ENCODE measurements at places on chromosomes 1 and 21.

GRCh38 chr1:179081687-179082332 is at the start of gene TOR3A:
Gene TOR3A (plus strand): TSS chr1:179082070. CDS start chr1:179082129, 59 bp downstream.
- peak; percentile 66 for DNase-seq

GRCh38 chr1:27253596-27253995 is 19.2 kb downstream of the WDTC1 start:
- no peak for DNase-seq

DNA sequence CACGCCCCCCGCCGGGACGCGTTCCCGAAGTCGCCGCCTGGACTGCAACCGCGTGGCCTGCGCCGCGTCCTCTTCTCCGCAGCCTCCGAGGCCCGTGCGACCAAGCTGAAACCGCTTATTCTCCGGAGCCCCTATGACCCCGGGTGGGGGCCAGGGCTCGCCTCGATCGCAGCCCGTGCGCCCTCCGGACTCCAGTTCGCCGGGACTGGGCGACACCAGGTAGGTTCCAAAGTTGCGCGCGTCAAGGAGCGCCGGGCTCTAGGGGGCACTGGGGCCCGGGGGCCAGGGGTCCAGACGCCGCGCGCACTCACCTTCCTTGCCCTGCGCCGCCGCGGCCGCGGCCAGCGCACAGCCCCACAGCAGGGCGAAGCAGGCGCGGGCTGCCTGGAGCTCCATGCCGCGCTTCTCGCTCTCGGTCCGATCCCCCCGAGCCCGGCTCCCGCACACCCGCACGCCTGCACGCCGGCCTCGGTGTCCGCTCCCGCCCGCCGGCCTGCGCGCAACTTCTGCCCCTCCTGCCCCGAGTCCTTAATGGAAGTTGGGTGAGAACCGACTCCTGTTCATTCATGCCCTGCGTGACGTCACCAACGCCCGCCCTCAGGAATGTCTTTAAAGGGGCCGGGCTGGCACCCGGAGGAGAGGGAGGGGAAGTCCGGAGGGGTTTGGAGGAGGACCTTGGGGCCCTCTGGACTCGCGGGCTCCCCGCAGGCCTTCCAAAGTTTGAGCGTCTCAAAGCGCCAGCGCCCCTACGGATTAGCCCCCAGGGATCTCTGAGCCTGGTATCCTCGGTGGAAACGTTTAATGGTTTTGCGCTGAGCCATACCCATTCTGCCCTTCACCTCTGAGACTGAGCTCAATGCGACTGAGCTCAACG is at the start of gene EPHA2:
Gene EPHA2 (minus strand): TSS at position 533 of the 874 bp plus-strand sequence. CDS start 137 bp downstream, at position 396.
- DNase-seq = no peak

DNA sequence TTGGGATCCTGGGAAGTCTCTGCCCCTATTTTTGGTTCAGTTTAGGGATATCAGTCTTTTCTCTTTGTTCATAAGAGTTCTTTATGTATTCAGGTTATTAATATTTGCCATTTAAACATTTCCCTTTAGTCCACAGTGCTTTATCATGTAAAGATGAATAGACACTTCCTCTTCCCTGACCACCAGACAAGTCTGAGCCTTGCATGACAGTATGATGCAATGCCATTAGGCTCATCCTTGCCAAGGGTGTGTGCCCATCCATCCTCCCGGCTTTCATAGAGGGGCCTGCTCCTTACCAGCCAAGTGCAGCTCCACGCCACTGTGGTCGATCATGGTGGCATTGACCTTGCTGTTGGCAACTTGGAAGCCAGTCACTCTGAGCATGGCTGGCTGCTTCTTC is 52.1 kb downstream of the ZSCAN20 start:
- no peak for DNase-seq

DNA sequence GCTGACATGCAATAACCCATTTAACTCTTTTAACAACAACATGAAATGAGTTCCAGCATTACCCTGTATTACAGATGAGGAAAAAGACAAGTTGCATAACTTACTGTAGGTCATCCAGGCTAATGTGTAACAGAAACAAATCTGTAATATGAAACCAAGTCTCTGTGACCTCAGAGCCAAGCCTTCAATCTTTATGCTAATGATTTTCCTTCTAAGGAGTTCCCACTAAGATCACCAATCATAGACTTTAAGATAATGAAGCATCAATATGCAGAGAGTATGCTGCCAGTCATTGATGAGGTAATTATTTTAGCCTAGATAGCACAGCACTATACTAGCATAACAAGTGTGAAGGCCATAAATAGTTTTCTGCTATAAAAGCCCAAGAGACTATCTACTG is 35.6 kb upstream of the RNPC3 start:
- no peak for DNase-seq

- DNase-seq = no peak
These were observed 78.5 kb downstream of the PLXNA2 start for GRCh38 chr1:208165659-208166058.

DNA sequence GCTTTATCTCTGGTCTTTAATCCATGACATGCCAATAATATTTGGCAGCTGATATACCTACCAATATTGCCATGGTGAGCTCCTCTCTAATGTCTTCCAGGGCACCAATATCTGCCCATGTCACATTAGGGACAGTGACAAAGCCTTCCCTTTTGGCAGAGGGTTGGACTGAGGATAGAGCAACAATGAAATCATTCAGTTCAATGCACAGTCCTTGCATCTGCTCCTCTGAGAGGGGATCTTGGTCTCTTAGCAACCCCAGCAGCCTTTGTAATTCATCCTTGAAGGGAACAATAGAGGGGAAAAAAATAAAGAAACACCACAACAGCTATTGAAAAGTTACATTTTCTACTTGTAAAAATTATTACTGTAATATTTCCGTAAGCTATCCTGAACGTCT is 42.3 kb downstream of the NVL start:
- DNase-seq = no peak

Measured in natural killer cell (primary cell).